Amniotic stem cell (primary cell): ENCODE measurements at places on chromosomes 2 and 18.

- DNase-seq = no peak
Observed at GRCh38 chr18:22200611-22201225, 31.3 kb downstream of the GATA6 start.

GRCh38 chr2:8872821-8873432 is 35.5 kb upstream of the KIDINS220 start:
- peak; percentile 43 for DNase-seq

DNA sequence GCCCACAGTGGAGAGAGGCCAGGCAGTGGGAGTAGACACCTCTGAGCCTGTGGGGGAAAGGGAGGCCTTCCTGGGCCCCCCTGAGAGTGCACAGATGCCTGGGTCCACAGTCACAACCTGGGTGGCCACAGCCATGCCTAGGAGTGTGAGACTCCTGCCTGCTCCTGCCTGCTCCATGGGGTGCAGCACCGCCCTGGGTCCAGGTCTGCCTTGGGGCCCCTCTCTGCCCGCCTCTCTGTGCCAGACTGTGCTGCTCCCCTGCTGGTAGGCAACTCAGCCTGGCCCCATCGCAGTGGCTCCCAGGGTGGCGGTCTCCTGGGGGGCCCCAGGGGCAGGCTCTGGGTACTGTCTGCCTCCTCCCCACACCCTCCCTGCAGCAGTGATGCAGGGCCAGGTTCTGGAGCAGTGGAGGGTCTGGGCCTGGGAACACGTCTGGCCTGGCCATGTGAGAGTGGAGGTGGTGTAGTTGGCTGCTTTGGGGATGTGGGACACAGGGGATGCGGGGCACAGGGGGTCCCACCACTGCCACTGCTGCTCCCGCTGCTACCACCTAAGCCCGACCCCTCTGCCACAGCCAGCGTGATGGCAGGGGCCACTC is 60.1 kb upstream of the DLX2 start:
- DNase-seq = no peak

DNA sequence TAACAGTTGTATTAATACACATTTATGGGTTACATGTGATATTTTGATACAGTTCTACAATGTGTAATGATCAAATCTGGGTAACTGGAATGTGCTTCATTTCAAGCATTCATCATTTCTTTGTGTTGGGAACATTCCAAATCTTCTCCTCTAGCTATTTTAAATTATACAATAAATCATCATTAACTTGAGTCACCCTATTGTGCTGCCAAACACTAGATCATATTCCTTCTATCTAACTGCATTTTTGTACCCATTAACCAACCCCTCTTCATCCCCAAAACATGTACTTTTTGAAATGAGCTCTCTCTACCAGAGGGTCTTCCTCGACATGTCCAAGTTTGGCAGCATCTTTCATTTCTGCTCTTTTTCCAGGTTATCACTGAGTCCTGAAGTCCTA is 81.1 kb upstream of the TTC39C start:
- DNase-seq = no peak

GRCh38 chr2:237581751-237582746 is 8.5 kb downstream of the RAB17 start:
- DNase-seq = no peak

DNA sequence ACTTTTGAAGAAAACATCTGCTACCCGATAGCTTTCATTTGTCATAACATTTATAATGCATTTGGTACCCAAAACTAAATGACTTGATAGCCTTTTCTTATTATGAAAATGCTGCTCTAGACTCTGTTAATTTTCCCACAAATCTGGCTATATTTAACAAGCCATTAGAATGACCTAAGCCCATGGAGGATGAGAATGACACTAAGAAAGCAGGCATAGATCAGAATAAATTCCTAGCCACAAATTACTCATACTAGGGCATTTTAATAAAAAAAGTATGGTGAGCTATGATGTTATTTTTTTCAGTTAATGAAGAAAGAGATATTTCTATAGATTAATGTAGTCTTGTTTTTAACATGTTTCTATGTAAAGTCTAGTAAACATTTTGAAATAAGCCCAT is 1728.3 kb downstream of the SUCLG1 start:
- DNase-seq = no peak

DNA sequence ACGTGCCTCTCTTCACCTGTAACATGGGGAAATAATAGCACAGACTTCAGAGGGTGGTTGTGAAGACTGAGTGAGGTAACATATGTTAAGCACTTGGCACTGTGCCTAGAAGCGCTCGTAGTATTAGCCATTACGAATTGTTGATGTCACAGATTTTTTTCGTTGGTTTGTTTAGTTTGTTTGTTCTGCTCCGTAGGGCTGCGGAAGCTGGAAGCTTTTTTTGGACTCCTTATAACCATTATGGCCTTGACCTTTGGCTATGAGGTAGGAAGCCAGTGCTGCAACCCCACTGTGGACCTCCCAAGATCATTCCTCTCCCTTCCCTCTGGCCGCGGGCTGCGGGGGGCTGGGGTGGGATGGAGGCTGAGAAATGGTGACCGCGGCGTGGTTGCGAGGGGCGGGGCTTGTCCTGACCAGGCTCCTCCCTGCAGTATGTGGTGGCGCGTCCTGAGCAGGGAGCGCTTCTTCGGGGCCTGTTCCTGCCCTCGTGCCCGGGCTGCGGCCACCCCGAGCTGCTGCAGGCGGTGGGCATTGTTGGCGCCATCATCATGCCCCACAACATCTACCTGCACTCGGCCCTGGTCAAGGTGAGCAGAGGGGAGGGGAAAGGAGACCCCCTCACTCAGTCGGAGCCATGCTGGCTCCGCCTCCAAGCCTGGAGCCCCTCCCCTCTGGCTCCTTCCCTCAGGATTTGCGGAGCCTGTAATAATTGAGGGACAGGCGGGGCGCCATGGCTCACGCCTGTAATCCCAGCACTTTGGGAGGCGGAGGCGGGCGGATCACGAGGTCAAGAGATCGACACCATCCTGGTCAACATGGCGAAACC is 5.5 kb downstream of the SLC11A1 start:
- DNase-seq = no peak

DNA sequence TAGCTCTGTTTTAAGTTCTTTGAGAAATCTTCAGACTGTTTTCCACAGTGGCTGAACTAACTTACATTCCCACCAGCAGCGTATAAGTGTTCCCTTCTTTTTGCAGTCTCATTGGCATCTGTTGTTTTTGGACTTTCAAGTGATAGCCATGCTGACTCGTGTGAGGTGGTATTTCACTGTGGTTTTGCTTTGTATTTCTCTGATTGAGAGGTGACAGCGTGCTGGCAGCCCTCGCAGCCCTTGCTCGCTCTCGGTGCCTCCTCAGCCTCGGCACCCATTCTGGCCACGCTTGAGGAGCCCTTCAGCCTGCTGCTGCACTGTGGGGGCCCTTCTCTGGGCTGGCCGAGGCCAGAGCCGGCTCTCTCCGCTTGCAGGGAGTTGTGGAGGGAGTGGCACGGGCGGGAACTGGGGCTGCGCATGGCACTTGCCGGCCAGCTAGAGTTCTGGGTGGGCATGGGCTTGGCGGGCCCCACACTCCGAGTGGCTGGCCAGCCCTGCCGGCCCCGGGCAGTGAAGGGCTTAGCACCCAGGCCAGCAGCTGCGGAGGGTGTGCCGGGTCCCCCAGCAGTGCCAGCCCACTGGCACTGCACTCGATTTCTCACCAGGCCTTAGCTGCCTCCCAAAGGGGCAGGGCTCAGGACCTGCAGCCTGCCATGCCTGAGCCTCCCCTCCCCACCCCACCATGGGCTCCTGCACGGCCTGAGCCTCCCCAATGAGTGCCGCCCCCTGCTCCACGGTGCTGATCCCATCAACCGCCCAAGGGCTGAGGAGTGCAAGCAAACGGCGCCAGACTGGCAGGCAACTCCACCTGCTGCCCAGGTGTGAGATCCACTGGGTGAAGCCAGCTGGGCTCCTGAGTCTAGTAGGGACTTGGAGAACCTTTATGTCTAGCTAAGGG is 151.8 kb downstream of the IRS1 start:
- DNase-seq = no peak

DNA sequence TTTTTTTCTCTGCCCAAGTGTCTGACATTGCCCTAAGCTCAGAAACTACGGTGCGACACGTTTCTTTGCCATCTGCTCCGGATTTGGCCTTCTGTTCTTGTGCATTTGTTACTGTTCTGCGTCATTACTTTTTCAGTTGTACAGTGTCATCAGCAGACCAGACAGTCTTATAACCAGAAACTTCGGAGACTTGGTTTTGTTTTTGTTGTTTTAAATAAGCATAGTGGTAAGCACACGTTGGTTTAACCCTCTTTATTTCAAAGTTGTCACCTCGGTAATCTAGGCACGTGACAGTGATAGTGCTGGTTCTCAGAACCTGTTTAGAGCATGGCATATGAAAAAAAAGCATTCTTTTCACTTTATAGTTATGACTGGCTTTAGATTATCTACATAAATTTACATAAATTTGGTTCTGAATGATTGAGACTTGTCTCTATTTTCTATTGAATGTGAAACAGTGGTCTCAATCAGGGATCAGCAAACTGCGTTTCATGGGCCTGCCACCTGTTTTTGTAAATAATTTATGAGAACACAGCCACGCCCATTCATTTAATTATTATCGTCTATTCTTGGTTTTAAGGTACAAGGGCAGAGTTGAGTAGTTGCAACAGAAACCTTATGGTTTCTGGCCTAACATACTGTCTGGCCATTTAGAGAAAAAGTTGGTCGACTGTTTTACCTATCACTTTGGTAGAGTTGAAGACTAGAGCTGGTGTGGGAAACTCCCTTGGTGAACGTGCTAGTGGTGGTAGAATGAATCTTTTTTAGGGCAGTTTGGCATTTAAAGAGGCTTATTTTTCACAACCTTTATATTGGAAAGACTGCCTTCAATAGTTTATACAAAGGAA is 106.5 kb downstream of the ZNF532 start:
- DNase-seq = no peak

DNA sequence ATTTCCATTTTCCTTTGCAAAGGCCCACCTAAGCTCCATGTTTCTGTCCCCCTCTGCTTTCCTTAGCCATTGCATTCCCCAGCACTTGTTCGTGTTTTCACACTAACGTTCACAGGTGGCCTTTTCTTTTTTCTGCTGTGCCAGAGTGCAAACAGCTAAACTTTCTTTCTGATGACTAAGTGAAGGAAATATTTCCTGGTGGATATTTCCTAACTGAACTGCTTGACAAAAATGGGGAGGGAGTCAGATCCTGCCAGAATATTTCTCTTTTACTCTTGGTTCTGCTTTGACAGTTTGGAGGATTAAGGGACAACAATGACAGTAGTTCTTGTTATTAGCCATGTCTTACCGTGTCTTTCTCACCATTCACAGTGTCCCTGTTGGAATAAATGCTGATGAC is 344.0 kb downstream of the ARHGAP15 start:
- DNase-seq = peak; percentile 7

- no peak for DNase-seq
Observed at GRCh38 chr2:111662771-111663470, 221.1 kb downstream of the ANAPC1 start.

- DNase-seq = no peak
Observed at GRCh38 chr2:69003731-69004130, 9.2 kb upstream of the ANTXR1 start.

GRCh38 chr2:155653176-155653575 is 679.3 kb downstream of the NR4A2 start:
- DNase-seq = no peak

DNA sequence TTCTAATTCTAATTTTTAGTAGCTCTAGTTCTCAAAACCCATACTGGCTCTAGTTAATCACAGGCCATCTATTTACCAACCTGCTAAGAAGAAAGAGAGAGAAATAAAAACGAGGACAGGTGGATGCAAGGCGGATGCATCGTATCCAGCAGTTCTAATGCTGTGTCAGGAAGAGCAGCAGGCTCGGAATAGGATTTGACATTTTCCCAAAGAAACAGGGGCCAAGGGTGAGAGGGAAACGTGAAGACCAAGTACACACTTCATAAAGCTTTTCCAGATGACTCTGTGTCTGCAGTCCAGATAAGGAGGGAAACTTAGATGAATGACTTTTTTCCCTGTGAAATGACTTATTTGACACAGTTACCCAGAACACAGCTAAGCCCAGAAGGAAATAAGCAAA is 117.5 kb downstream of the ESCO1 start:
- DNase-seq = no peak

- no peak for DNase-seq
Observed at GRCh38 chr2:65220432-65221131, 7.0 kb upstream of the ACTR2 start.

- DNase-seq = no peak
Observed at GRCh38 chr2:107553539-107553938, 273.2 kb upstream of the RGPD4 start.

DNA sequence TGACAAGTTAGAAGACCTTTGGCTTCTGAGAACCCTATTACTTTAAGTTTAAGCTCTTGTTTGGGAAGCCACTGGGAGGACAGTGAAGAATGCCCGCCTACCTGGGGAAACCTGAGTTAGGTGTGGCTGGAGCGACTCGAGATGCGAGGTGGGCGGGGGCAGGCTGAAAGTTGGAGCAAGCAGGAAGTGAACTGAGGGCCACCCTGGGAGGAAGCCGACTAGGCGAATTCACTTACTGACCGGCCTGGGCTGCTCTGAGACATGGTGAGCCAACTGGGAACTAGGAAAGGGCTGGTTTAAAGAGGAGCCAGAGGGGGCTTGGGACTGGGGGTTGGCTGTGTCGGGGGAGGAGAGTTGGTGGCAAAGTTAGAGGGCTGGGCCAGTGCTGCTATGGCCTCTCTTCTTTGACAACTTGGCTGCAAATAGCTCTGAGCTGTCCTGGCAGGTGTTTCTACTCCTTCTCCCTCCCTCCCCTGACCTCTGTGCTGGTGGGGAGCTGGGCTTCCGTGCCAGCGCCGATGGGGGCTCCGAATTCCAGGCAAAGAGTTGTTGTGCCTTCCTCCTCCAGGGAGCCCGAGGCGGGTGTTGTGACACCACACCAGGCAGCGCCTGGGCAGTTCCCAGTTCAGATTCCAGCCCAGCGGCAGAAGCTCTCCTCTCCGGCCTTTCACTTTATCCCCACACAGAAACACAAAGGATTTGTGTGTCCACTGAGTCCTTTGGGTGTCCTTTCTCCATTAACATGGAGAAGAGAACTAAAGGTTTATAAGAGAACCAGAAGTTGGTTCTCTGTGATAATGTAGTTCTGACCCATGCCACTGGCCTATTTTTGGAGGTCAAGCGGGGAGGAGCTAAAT is at the start of gene VAMP8:
Gene VAMP8 (plus strand): TSS at position 201 of the 857 bp plus-strand sequence. CDS start 61 bp downstream, at position 262.
- DNase-seq = no peak

DNA sequence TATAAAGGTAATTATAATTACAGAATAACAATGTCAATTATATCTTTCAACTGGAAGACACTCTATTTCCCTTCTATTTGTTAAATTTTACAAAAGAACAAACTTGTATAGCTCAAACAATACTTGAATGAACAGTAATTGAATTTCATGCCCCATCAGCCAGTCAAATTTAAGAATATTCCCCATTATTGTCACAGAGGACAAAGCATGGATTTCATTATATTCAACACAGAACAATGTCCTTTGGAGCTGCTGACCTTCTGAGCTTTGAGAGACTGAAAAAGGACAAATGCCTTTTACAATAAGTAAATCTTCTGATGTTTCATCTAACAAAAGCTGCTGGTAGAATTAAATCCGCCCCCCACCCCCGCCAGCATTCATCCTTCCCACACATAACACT is 187.5 kb upstream of the MC4R start:
- DNase-seq = no peak

- no peak for DNase-seq
Observed at GRCh38 chr2:228268301-228268700, 86.8 kb upstream of the SPHKAP start.

- DNase-seq = no peak
Observed at GRCh38 chr2:161358838-161359237, 50.6 kb downstream of the PSMD14 start.
